ENCODE measurements at places on chromosomes 3 and 15. TPM values are rescaled to one million over a fixed set of nuclear protein-coding genes. Genes with fewer than 3 reads are reported as not detected.

CDCP1 gene
- 0.31 TPM for total RNA-seq

REC114 gene
- not detected for total RNA-seq

WDR93 gene
- total RNA-seq, result not detected

C2CD4A gene
- 0.21 TPM for total RNA-seq

POLQ gene
- 0.42 TPM for total RNA-seq

ITIH1 gene
- total RNA-seq, result 0.52 TPM

FGD5 gene
- 0.10 TPM for total RNA-seq

CHAC1 gene
- 0.52 TPM for total RNA-seq

SCN11A gene
- under 0.01 TPM for total RNA-seq

SLC25A36 gene
- 227 TPM for total RNA-seq

KCNMB3 gene
- 0.31 TPM for total RNA-seq

SUCNR1 gene
- 0.94 TPM for total RNA-seq

C3orf49 gene
- total RNA-seq, result not detected

GPR171 gene
- total RNA-seq, result 10.6 TPM

CIDEC gene
- not detected for total RNA-seq

GOLGA6A gene
- total RNA-seq, result not detected

TICRR gene
- 0.10 TPM for total RNA-seq

RNF123 gene
- total RNA-seq, result 6.2 TPM

PLSCR2 gene
- total RNA-seq, result not detected

SIDT1 gene
- total RNA-seq, result 38.5 TPM

LIPH gene
- total RNA-seq, result 0.84 TPM

ANKRD34C gene
- not detected for total RNA-seq

VILL gene
- total RNA-seq, result 12.4 TPM

CPN2 gene
- not detected for total RNA-seq

TNFAIP8L3 gene
- 0.31 TPM for total RNA-seq

ETV5 gene
- total RNA-seq, result 0.42 TPM

APOD gene
- total RNA-seq, result not detected

CNTN4 gene
- total RNA-seq, result not detected

TPRA1 gene
- 9.3 TPM for total RNA-seq

CYP11A1 gene
- total RNA-seq, result 0.42 TPM

SLC27A2 gene
- total RNA-seq, result 0.42 TPM

GATA2 gene
- 2.9 TPM for total RNA-seq

ROPN1B gene
- 0.10 TPM for total RNA-seq

SEMA6D gene
- under 0.01 TPM for total RNA-seq

TBL1XR1 gene
- total RNA-seq, result 66.2 TPM

MUC13 gene
- under 0.01 TPM for total RNA-seq

SLC28A2 gene
- not detected for total RNA-seq

AGTR1 gene
- total RNA-seq, result 0.10 TPM

Measured in mononuclear cell (primary cell).